Gastrocnemius medialis (tissue), 4 donors: ENCODE measurements at places on chromosomes 6 and 20. TPM values are rescaled to one million over a fixed set of nuclear protein-coding genes. Genes with fewer than 3 reads are reported as not detected.

Gene ZBTB46
- total RNA-seq = 4.3 TPM

Gene POLR1C
- 25.1 TPM for total RNA-seq

Gene ZBP1
- not detected for total RNA-seq

Gene XKR7
- not detected for total RNA-seq

Gene KHDC1
- total RNA-seq = not detected

Gene CDYL
- total RNA-seq = 24.5 TPM

Gene FOXQ1
- total RNA-seq = not detected

GRCh38 chr20:12998046-12998445, 10.7 kb upstream of the SPTLC3 start:
- no peak for DNase-seq
- no peaks in the 10 kb centered on the region for H3K36me3 ChIP-seq
- no peak overlapping the region for H3K4me3 ChIP-seq
- H3K4me1 ChIP-seq = no peaks in the 10 kb centered on the region
- no peaks in the 10 kb centered on the region for H3K27me3 ChIP-seq

DNA sequence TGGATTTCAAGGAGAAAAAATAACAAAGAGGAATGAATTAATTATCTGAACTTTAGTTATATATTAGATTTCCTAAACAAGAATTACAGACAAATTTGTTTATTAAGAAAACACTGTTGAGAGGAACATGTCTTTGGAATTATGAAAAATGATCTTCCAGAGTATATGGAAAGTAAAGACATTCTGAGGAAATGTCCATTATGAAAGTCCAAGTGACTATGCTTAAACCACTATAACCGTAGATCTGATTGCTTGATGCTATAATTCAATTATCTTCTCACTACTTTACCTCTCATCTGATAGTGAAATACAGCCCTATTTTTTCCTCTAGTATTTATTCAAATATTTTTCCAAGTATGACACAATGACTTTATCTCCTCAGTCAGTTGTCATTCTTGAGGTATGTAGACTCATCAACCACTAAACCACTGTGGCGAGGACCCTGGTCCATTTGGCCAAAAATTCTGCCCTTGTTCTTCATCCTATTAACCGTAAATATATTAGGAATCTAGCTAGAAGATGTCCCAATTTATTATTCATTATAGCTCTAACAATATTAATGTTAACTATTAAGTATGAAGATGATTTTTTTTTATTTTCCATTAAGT, 37.3 kb upstream of the AHI1 start:
- no peak for DNase-seq
- H3K27ac ChIP-seq = no peak overlapping the region
- no peak overlapping the region for H3K4me3 ChIP-seq
- H3K36me3 ChIP-seq = no peaks in the 10 kb centered on the region
- H3K4me1 ChIP-seq = no peaks in the 10 kb centered on the region
- H3K27me3 ChIP-seq = no peaks in the 10 kb centered on the region

GRCh38 chr6:14981960-14982359, 263.9 kb upstream of the JARID2 start:
- peaks cover 16% of the 10 kb centered on the region for H3K4me1 ChIP-seq
- no peak for DNase-seq
- no peak overlapping the region for H3K27ac ChIP-seq
- no peak overlapping the region for H3K4me3 ChIP-seq

DNA sequence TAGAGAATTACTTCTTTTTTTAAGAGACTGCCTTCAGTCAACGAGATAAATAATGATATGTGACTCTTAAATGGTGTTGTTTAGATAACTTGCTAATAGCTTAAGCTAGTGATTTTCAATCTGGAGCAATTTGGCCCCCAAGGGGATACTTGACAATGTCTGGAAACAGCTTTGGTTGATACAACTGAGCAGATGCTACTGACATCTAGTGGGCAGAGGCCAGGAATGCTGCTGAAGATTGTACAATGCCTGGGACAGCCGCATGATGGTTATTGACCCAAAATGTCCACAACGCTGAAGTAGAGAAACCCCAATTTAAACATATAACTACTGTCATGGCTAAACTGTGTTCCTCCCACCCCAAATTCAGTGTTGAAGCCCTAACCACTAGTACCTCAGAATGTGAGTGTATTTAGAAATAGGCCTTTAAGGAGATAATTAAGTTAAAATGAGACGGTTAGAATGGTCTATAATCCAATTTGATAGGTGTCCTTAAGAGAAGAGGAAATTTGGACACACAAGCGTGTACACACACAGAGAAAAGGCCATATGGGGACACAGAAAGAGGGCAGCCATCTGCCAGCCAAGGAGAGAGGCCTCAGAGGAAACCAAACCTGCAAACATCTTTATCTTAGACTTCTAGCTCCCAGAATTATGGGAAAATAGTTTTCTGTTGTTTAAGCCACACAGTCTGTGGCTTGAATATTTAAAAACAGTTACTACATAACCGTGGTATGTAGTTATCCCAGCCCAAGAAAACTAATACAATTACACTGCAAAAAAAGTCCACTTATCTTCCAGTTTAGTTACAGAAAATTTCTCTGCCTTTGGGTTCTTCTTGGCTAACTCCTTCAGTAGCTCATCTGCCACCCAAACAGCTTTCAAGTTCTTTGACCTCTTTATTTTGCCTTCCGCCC, 22.2 kb downstream of the RWDD2A start:
- H3K4me1 ChIP-seq = peaks cover 7% of the 10 kb centered on the region
- no peaks in the 10 kb centered on the region for H3K27me3 ChIP-seq
- H3K36me3 ChIP-seq = no peaks in the 10 kb centered on the region
- H3K4me3 ChIP-seq = no peak overlapping the region
- no peak overlapping the region for H3K27ac ChIP-seq

- H3K27me3 ChIP-seq = no peaks in the 10 kb centered on the region
- no peaks in the 10 kb centered on the region for H3K4me1 ChIP-seq
- no peak overlapping the region for H3K27ac ChIP-seq
- H3K36me3 ChIP-seq = no peaks in the 10 kb centered on the region
- no peak for DNase-seq
Measured at GRCh38 chr20:753136-753535, 15.2 kb downstream of the SLC52A3 start.

- no peaks in the 10 kb centered on the region for H3K27me3 ChIP-seq
- DNase-seq = no peak
- no peak overlapping the region for H3K4me3 ChIP-seq
- peak overlapping the region; percentile 28 for H3K27ac ChIP-seq
Measured at GRCh38 chr20:44133424-44133823, 53.6 kb downstream of the JPH2 start.

- DNase-seq = no peak
- no peak overlapping the region for H3K27ac ChIP-seq
- H3K36me3 ChIP-seq = no peaks in the 10 kb centered on the region
- no peaks in the 10 kb centered on the region for H3K4me1 ChIP-seq
- no peak overlapping the region for H3K4me3 ChIP-seq
- no peaks in the 10 kb centered on the region for H3K27me3 ChIP-seq
Measured at GRCh38 chr20:60224914-60225313, 266.7 kb downstream of the CDH26 start.

GRCh38 chr6:135540207-135540840, 42.8 kb upstream of the AHI1 start:
- DNase-seq = no peak
- H3K4me3 ChIP-seq = no peak overlapping the region
- H3K27me3 ChIP-seq = no peaks in the 10 kb centered on the region
- no peaks in the 10 kb centered on the region for H3K36me3 ChIP-seq
- H3K27ac ChIP-seq = no peak overlapping the region
- no peaks in the 10 kb centered on the region for H3K4me1 ChIP-seq

DNA sequence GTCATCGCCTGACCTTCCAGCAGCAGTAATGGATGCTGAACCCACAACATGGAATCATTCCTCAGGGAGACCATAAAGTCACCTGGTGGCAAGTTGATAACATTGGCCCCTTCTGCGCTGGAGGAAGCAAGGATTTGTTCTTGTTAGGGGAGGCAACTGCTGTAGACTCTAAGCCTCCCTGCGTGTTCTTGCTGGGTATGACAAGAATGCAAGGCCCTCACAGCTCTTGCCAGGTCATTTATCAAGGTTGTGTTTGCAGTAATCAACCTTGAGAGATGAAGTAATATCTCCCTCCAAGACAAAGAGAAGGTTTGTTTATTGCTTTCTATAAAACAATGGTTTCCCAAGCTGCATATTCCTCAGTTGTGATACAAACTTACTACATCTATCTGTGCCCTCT, 80.9 kb downstream of the PERP start:
- no peaks in the 10 kb centered on the region for H3K4me1 ChIP-seq
- no peaks in the 10 kb centered on the region for H3K36me3 ChIP-seq
- H3K27ac ChIP-seq = no peak overlapping the region

DNA sequence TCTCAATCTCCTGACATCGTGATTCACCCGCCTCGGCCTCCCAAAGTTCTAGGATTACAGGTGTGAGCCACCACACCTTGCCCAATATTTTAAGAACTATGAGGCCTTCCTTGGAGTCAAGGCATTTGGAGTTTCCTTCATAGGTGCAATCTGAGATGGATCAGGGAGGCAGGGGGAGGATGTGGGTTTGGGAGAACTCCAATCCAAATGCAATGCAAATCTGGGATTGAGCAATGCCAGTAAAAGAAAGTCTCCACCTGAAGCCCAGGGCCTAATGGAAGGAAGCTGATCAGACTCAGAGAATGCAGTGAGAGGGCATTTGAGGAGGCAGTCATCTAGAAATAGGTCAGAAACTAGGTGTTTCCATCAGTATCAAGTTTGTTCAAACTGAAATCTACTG, 21.2 kb downstream of the RSPH3 start:
- no peaks in the 10 kb centered on the region for H3K27me3 ChIP-seq
- H3K4me1 ChIP-seq = no peaks in the 10 kb centered on the region
- no peak overlapping the region for H3K4me3 ChIP-seq
- no peak overlapping the region for H3K27ac ChIP-seq
- no peak for DNase-seq

- H3K4me3 ChIP-seq = no peak overlapping the region
- H3K27ac ChIP-seq = no peak overlapping the region
- no peaks in the 10 kb centered on the region for H3K4me1 ChIP-seq
- no peak for DNase-seq
- no peaks in the 10 kb centered on the region for H3K27me3 ChIP-seq
Measured at GRCh38 chr6:44529146-44529905, 141.8 kb downstream of the CDC5L start.

DNA sequence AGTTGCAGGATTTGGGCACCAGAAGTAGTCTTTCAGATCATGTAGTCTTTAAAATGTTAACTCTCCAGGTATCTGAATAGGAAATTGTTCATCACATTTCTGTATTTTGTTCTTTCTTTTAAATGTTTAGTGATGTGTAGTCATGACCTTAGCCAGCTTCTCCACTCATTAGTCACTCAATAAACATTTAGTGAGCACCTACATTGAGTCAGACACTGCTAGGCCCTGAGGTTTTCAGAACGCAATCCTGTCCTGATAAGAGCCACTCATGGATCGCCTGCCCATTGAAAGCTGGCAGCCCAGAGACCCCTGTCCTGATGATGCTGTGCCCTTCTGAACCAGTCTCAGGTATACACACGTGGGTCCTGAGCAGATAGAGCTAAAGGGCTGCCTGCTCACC, 163.4 kb upstream of the HEY2 start:
- H3K4me1 ChIP-seq = peaks cover 17% of the 10 kb centered on the region
- no peak overlapping the region for H3K4me3 ChIP-seq
- no peak overlapping the region for H3K27ac ChIP-seq

DNA sequence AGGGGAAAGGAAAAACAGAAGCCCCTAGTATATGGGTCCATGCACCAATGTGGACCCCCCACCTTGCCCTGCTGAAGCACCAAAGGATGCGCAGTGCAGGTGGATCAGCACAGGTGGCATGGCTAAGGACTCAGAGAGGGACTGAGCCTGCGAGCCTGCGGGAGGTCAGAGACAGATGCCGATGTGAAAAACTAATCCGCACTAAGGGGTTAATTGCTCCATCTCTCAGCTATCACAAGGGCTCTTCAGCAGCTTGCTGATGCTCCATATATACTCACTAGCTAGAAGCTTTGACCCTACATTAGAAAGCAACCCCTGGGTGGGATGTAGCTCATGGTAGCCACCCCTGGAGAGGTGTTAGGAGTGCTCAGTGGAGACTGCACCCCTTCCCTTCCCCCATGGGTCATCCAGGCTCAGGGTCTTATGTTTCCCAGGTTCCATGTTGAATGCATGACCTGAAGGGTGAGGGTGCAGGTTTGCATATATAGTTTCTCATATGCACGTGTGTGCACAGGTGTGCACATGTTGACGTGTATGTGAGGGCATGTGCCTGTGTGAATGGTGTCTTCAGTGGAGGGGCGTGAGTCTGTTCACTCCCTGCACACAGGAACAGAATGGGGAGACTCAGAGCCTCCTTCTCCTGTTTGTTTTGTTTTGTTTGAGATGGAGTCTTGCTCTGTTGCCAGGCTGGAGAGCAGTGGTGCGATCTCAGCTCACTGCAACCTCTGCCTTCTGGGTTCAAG, 13.4 kb upstream of the IP6K3 start:
- H3K27ac ChIP-seq = no peak overlapping the region
- H3K27me3 ChIP-seq = no peaks in the 10 kb centered on the region
- H3K4me1 ChIP-seq = peaks cover 33% of the 10 kb centered on the region
- H3K4me3 ChIP-seq = no peak overlapping the region
- no peaks in the 10 kb centered on the region for H3K36me3 ChIP-seq

DNA sequence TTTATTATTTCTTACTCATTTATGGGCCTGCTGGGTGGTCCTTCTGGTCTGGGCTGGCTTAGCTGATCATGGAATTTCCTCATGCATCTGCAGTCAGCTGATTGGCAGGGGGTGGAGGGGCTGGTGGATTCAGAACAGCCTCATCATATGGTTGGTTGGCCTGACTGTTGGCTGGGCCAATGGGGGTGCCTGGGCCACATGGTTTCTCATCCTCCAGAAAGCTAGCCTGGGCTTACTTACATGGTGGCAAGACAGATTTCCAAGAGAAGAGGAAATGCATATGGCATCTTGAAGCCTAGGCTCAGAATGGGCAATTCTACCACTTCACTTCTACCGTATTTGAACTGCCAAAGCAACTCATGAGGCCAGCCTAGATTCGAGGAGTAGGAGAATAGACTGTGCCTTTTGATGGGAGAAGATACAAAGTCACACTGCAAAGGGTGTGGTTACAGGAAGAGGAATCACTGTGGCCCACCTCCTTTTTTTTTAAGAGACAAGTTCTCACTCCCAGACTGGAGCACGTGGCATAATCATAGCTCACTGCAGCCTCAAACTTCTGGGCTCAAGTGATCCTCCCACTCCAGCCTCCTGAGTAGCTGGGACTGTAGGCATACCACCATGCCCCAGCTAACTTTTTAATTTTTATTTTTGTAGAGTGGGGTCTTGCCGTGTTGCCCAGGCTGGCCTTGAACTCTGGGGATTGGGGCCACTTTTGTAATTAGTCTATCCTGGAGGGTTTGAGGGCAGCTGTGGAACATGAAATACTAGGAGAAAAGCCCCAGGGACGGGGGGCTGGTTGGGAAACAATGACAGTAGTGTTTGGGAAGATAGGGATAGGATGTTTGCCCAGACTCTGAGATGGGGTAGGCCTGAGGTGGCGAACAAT, 47.6 kb upstream of the RNF24 start:
- H3K36me3 ChIP-seq = no peaks in the 10 kb centered on the region
- no peaks in the 10 kb centered on the region for H3K27me3 ChIP-seq
- H3K27ac ChIP-seq = peak overlapping the region; percentile 68

GRCh38 chr20:24877652-24878051, 71.4 kb upstream of the CST7 start:
- DNase-seq = no peak
- H3K27me3 ChIP-seq = no peaks in the 10 kb centered on the region
- H3K4me3 ChIP-seq = no peak overlapping the region
- H3K4me1 ChIP-seq = no peaks in the 10 kb centered on the region
- no peaks in the 10 kb centered on the region for H3K36me3 ChIP-seq
